Natural killer cell (primary cell): ENCODE measurements at places on chromosomes 13 and 19.

GRCh38 chr19:13132471-13133180 lies 14.6 kb downstream of the NACC1 start:
- peak; percentile 43 for DNase-seq

DNA sequence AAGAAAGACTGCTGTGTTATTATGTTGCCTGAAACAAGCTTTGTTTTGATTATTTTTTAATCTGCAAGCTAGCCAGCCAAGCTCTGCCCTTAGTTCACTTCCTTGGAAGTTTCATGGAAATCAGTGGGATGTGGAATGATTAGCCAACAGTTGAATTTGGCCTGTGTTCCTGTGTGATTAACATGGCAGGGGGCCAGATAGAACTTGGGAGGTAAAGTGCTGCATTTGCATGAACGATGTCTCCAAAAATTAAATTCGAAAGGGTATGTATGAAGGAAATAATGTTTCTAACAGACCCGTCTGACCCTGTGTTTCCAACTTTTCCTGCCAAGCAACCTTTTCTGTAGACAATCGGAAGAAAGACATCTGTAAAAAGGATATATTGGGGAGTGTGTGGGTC lies 32.2 kb downstream of the UFM1 start:
- no peak for DNase-seq

DNA sequence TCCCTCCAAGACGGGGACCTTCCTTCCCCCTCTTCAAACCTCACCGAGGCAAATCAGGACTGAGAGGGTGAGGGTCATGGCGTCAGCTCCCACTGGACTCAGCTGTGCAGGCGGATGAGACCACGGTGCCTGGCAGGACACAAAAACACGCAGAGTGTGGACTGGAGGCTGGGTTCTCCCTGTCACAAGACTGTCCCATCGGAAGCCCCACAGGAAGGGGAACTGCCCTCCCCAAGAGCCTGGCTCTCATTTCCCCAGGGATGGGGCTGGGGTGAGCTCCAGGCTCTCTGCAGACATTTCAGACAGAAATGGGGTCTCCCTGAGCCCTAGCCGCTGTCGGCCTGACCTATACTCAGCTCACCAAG lies at the start of gene LILRB5:
Gene LILRB5 (minus strand): TSS at position 158 of the 365 bp plus-strand sequence. CDS start 80 bp downstream, at position 78.
- no peak for DNase-seq

GRCh38 chr13:26821672-26822071 lies 61.1 kb upstream of the GPR12 start:
- DNase-seq: no peak

GRCh38 chr19:24054044-24054935 lies 32.7 kb upstream of the ZNF254 start:
- no peak for DNase-seq

- no peak for DNase-seq
These were observed 196.0 kb upstream of the GPR12 start for GRCh38 chr13:26956522-26957142.

GRCh38 chr13:73681015-73681414 lies 453.2 kb downstream of the KLF12 start:
- no peak for DNase-seq

DNA sequence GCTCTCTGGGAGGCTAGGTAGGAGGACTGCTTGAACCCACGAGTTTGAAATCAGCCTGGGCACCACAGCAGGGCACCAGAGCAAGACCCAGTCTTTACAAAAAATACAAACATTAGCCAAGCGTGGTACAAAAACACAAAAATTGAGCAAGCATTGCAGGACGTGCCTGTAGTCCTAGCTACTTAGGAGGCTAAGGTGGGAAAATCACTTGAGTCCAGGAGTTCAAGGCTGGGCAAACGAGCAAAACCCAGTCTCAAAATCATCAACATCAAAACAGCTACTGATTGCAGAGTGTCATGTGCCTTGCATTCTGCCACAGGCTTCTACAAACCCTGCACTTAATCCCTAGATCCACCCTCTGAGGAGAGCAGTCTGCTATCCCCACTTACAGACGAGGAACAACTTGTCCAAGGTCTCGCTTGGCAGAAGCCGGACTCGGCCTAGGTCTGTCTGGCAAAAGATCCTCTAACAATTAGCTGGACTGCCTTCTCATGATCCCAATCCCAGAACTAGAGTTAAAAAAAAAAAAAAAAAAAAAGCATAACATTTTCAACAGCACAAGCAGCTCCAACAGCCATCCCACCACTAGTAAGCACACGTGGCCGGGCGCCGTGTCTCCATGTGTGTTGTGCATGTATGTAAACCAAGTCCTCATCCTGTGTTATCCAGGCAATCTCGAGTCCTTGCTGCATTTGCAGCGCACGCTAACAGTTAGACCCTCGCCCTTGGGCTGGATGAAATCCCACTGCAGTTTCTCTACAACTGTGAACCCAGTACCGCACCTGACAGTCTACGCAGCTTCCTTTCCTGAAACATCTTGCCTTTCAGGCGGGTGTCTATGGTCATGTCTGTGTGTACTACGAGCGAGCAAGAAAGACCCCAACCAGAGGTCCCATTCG lies 2.0 kb downstream of the PPP6R1 start:
- DNase-seq: peak; percentile 43

DNA sequence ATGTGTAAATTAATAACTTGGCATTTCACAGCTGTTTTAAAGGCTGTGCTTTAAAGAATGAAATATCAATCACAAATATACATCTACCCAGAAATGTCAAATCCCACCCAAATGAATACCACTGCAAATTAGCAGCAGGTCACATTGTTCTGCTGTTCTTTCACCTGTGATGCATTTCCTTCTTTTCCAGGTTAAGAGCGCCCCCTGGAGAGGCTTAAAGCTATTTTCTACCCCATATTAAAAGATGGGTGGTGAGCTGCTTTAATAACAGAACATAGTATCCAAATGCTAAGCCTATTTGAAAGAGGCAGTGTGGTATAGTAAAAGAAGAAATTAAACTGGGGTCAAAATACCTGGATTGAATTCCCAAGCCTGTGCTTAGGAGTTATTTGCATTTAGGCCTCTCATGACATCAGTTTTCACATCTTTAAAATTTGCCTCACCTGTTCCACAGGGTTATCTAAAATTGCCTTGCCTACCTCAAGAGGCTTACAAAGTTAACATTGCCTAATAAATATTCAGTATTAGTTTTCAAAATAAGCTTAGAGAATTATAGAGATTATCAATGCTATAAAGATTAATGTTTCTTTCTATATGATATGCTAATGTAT lies 396.9 kb upstream of the SLITRK5 start:
- DNase-seq: no peak

GRCh38 chr13:114115796-114116195 lies 16.6 kb downstream of the RASA3 start:
- DNase-seq: peak; percentile 16

DNA sequence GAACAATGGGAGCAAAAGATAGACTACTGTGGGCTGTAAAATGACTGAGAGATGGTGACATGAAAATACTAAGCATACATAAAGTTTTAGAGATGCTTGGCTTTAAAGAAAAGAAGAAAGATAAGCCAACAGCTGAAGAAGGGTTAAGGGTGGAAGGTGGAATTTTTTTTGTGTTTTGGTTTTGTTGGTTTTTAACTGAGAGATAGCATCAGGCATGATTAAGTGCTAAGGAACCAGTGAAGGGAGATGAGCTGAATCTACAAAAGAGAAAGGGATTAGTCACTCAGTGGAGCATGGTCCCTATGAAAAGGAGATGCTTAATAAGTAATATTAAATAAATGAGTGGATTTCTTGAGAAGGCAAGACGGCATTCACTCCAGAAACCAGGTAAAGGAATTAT lies 12.5 kb upstream of the TBC1D4 start:
- no peak for DNase-seq

DNA sequence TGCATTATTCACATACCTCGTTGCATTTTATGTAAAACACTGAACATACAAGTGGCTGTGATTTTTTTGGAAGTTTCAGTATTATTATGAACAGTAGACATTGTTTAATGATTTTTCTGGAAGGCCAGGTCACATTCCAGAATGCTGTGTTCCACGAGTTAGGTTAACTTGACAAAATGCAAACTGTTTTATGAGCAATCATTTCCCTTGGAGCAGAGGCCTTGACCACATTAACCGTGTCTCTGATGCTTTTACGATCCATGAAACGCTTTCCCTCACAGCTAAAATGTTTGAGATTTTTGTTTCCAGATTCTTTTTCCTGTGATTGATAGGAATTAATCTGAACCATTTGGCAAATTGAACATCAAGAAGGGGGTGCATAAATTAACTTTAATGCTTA lies 57.8 kb downstream of the MBNL2 start:
- DNase-seq: no peak

GRCh38 chr19:10238172-10238783 lies 7.1 kb upstream of the S1PR2 start:
- no peak for DNase-seq

- peak; percentile 76 for DNase-seq
These were observed 16.9 kb upstream of the AP1M2 start for GRCh38 chr19:10603873-10604459.

GRCh38 chr13:100818711-100819110 lies 144.1 kb upstream of the TMTC4 start:
- DNase-seq: no peak

GRCh38 chr19:5321066-5321642 lies 19.5 kb downstream of the PTPRS start:
- DNase-seq: no peak

- DNase-seq: no peak
These were observed 693.7 kb downstream of the UQCRFS1 start for GRCh38 chr19:28519218-28519779.

DNA sequence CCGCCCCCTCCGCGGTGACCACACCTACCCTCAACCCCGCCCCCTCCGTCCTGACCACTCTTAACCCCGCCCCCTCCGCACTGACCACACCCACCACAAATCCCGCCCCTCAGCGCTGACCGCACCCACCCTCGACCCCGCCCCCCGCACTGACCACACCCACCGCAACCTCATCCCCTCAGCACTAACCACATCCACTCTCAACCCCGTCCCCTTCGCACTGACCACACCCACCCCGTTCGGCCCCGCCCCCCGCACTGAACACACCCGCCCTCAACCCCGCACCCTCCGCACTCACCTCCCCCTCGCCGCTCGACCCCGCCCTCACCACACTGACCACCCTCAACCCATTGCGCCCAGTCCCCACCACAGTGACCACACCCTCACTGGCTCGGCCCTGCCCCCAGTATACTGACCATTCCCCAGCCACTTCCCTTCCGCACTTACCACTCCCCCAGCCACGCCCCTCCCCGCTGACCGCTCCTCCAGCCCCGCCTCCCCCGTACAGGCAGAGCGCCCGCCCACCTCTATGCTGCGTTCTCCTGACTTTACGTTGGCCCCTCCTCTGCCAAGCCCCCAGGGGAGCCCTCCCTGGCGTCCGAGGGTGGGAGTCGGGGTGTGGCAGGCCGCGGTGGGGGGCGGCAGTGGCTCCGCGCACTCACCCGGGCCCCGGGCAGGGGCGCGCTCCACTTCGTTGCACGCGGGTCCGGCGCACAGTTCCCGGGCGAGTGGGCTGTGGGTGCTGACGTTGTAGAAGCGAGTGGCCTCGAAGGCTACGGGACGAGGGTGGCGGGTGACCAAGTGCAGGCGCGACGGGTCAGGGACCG lies 8.4 kb downstream of the F2RL3 start:
- DNase-seq: peak; percentile 76

DNA sequence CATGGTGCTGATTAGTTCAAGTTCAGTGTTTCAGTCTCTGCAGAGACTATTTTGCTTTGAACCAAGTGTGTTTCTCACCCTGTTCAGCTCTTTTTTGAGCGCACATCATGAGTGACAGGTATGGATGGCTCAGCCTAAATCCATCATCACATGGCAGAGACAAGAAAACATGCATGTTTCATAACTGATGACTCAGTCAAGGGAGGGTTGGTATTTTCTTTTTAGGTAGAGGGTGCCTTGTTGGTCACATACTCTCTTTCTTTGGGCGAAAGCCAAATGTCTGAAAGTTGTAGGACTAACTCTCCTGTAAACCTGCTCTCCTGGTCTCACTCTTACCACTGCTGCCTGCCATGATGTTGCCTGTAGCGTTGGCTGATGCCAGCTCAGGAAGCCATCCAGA lies 48.1 kb upstream of the RAP2A start:
- no peak for DNase-seq

GRCh38 chr19:12786141-12786870 lies 5.0 kb upstream of the JUNB start:
- DNase-seq: no peak

DNA sequence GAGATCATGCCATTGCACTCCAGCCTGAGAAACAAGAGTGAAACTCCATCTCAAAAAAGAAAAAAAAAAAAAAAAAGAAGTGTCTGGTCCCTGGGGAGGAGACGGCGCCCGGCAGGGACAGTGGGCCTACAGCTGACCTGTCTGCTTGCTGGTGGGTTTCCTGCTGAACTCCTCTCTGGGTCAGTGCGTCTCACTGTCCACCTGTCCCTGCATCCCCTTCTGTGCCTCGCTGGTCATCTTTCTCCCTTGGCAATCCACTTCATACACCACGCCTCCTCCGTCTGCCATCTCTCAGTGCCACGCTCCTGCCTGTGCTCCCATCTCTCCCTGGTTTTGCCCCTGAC lies 63.4 kb downstream of the ACSBG2 start:
- no peak for DNase-seq
